Spleen (tissue), 13 donors: ENCODE measurements at places on chromosomes 13 and 19. TPM values are rescaled to one million over a fixed set of nuclear protein-coding genes. Genes with fewer than 3 reads are reported as not detected.

DNA sequence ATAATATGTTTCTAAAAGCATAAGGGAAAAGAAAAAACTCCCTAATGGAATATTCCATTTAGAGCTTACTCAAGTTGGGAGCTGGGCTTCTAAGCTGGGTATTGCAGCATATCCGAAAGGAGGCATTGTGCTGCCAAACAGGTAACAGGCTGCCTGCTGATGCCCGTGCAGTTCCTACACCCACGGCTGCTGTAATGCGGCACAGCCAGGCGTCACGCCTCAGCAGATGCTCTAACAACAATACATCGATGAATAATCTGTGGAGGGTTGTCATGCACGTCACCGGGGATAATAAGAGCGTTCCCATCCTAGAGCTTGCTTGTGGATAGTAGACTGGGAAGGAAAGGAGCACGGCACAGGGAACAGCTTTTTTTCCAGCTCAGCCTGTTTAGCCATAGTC lies 1582.1 kb upstream of the SLC10A2 start:
- no peaks in the 10 kb centered on the region for H3K27me3 ChIP-seq
- DNase-seq = no peak
- H3K36me3 ChIP-seq = no peaks in the 10 kb centered on the region
- no peak overlapping the region for H3K27ac ChIP-seq
- no peak overlapping the region for H3K4me3 ChIP-seq

DNA sequence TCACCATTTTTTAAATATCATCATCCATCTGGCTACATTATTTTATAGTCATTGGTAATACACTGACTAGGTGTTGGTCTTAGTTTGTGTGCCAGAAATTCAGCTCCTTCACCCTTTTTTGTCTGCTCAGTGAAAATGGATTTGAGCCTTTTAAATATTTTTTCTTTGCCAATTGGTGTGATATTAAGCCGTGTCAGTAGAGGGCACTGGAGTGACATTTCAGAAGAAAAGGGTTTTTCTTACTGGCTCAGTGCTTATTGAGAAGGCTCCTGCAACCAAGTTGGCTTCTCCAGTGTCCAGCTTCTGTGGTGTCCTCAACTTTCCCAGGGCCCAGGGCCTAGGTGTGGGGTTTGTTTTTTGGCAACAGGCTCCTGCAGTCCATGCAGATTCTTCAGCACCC lies 546.6 kb downstream of the DACH1 start:
- H3K36me3 ChIP-seq = no peaks in the 10 kb centered on the region
- DNase-seq = peak; percentile 31
- H3K27ac ChIP-seq = no peak overlapping the region
- no peak overlapping the region for H3K4me3 ChIP-seq
- no peaks in the 10 kb centered on the region for H3K4me1 ChIP-seq

DNA sequence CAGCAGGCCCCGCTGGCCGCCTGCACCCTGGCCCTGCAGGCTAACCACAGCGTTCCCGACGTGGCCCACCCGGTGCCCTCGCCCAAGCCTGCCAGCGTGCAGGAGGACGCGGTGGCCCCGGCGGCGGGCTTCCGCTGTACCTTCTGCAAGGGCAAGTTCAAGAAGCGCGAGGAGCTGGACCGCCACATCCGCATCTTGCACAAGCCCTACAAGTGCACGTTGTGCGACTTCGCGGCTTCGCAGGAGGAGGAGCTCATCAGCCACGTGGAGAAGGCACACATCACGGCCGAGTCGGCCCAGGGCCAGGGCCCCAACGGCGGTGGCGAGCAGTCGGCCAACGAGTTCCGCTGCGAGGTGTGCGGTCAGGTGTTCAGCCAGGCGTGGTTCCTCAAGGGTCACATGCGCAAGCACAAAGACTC lies 72.1 kb downstream of the ZNF536 start:
- H3K27ac ChIP-seq = no peak overlapping the region
- no peaks in the 10 kb centered on the region for H3K27me3 ChIP-seq
- DNase-seq = peak; percentile 65

Gene PEG3
- polyA plus RNA-seq = 0.27 TPM
